ENCODE measurements at places on chromosomes 11 and 22.

GRCh38 chr11:103898577-103899336, 137.7 kb upstream of the DDI1 start:
- DNase-seq: no peak

DNA sequence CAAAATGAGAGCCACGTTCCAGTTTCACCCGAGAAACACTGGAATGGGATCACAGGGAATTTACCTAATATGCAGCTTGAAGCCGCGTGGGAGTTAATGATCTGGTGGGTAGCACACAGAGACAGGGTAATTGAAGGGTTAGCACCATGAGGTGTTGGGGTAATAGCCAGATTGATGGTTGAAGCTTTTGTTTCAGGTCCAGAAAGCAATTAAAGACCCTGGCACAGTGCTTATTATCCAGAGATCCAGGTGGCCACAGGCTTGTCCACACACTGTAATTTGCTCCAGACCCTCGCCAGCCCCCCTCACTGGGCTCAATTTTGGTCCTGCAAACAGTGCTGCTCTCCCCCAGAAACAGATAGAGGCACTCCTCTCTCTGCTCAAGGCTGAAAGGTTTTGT, 282.5 kb upstream of the ISX start:
- DNase-seq: no peak

DNA sequence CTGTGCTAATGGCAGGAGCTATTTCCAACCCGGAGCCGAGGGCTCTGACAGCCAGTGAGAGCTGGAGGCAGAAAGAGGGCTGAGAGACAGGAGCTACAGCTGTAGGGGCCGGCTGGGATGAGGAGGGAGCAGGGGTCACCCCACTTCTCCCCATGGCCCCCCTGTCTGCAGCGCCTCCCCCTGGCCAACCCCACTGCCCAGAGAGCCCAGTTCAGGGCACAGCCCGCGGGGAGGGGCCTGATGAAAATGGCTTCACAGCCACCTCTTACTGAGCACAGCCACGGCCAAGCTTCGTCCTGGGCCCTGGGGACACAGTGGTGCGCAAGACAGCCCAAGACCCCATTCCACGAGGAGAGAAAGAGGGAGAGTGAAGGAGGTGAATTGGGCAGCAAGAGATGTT, 27.9 kb downstream of the RPL3 start:
- DNase-seq: no peak

GRCh38 chr11:20327377-20327935, 36.1 kb upstream of the HTATIP2 start:
- no peak for DNase-seq

Data from activated T-helper 1 cell treated with anti-CD3 and anti-CD28 coated beads, Interleukin-2, amount 50 U/mL, for 16 hours (primary cell).